ENCODE measurements at places on chromosomes 6 and 20.

- DNase-seq: peak; percentile 29
These were observed 64.5 kb downstream of the FAM120B start for GRCh38 chr6:170371080-170371479.

DNA sequence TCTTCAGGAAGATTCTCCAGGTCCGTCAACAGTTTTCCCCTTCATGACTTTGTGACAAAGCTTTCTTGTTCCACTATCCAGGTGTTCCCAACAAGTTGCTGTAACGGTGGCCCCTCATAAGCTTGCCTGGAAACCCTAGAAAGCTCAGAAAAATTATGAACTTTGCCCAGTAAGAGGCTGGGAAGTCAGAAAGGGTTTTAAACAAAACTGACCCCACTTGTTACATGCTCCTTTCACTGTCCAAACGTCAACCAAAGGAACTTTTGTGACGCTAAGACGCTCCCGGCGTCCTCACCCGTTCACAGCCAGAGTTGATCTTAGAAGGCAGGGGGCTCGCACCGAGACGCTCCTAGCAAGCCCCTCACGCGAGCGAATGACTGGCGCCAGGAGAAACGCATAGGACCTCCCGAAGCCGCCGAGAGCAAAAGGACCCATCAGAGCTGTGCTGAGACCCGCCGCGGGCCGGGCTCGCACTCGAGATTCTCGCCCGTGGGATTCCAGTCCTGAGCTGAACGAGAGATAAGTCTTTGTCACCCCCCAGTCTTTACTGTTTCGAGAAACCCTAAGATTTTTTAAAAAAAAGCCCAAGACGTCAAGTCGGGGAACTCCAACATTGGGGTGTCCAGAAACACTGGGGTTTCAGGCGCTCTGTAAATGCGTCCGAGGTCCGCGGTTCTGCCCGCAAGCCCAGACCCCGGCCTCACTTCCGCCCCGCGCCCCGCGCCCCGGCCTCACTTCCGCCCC is 544 bp upstream of the ACAT2 start:
- peak; percentile 41 for DNase-seq

- DNase-seq: no peak
These were observed 41.8 kb upstream of the DST start for GRCh38 chr6:56684342-56685101.

DNA sequence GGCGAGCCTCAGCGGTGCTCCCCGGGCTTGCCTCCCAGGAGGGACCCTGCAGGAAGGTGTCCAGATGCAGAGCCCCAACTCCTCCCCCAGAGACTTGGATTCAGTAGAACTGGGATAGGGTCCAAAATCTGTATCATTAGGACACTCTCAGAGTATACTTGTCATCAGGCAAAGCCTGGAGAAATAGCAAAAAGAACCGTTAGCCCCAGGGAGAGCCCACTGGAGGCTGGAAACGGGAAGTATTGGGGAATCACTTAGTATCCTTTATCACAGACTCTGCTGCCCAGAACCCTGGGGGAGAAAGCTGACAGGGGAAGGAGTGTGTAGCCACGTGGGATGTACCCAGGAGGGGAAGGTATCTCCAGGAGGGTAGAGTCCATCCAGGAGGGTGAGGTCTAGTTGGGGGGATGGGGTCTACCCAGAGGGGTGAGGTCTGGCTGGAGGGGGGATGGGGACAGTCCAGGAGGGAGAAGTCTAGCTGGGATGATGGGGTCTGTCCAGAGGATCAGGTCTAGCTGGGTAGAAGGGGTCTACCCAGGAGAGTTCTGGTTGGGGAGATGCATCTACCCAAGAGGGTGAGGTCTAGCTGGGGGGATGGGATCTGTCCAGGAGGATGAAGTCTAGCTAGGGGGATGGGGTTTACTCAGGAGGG is 107.2 kb downstream of the LY86 start:
- no peak for DNase-seq

DNA sequence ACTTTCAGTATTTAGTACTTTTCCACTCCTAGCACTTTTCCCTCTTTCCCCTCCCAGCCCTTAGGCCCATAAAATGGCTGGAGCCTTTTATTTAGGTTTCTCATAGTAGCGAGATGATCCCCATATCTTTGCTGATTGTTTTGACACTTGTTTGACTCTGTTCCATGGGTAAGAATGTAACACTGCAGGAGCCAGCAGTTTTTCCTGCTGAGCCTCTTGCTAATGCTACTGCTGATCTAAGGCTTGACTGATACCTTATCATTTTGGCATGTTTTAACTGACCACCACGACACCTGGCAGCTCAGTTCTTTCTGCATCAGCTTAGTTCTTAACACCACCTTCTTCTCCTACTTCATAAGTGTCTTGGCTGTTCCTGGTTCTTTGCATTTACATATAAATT is 29.6 kb downstream of the ZKSCAN8 start:
- no peak for DNase-seq

DNA sequence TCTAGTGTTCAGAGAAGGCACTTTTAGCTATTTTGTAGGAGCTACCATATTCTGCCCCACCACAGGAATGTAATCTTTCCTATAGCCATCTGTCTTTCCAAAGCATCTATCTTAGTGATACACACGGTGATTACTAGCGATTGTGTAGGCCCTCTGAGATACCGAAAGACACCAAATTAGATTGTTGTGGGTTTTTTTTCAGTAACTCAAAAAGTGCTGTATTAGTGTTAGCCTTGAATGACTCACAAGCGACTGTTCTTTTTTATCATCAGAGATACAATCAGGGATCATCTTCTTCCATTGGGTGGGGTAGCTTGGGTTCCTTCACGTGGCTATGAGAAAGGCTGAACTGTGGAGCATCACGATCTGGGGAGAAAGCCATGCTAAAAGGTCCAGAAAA is 160.2 kb downstream of the MTFR2 start:
- peak; percentile 61 for DNase-seq

DNA sequence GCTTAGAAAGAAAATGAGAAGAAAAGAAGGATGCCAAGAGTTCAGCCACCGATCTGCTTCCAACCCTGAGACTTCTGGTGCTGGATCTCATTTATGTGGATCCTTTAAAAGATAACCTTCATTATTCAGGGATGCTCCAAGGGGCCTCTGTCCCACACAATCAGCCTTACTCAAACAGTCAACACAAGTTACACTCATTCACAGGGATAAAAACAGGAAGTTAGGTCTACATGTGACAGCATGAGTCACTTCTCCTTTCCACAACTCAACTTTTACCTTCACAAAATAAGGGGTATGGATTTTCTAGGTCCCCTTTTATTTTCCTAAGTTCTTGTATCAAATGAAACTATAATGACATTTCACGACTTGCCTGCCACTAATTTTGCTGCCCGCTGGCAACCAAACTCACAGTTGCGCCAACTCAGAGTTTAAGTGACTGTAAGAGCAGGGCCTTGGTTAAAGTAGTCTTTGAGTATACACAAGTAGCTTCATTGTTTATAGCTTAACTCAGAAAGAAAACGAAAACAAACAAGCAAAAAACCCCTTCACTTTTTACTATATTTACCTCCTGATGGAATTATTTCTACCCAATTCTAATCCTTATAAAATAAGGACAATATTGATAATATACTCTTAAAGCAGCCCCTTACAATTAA is 278.8 kb upstream of the RUNX2 start:
- peak; percentile 54 for DNase-seq

GRCh38 chr6:118530942-118531341 is 17.2 kb upstream of the PLN start:
- no peak for DNase-seq

GRCh38 chr6:74578339-74578738 is 627.5 kb downstream of the COL12A1 start:
- peak; percentile 82 for DNase-seq

GRCh38 chr6:89346433-89346832 is 6.1 kb downstream of the UBE2J1 start:
- DNase-seq: peak; percentile 25

- DNase-seq: peak; percentile 75
These were observed 1.6 kb downstream of the ZMYND8 start for GRCh38 chr20:47354714-47355488.

GRCh38 chr20:35385733-35386132 is 26.0 kb downstream of the UQCC1 start:
- DNase-seq: peak; percentile 44

GRCh38 chr6:44304282-44305199 is 8.6 kb downstream of the AARS2 start:
- peak; percentile 55 for DNase-seq

DNA sequence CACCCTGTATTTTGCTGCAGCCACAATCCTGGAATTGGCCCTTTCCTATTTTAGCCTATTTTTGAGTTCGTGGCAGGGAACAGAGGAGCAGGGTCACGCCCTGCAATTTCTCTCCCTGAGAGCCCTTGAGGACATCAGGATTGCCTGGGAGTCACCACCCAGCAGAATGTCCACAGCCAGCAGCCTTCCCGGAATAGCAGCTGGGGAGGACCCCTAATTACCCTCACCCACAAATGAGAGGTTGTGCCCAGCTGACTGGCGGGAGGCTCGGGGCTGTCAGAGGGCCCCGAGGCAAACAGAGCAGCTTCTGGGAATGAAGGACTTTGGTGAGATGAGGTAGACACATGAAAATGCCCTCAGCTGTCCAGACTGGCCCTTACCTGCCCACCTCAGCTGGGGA is 165.1 kb downstream of the PREX1 start:
- DNase-seq: no peak

- DNase-seq: no peak
These were observed 30.2 kb downstream of the DLL1 start for GRCh38 chr6:170260686-170261085.

DNA sequence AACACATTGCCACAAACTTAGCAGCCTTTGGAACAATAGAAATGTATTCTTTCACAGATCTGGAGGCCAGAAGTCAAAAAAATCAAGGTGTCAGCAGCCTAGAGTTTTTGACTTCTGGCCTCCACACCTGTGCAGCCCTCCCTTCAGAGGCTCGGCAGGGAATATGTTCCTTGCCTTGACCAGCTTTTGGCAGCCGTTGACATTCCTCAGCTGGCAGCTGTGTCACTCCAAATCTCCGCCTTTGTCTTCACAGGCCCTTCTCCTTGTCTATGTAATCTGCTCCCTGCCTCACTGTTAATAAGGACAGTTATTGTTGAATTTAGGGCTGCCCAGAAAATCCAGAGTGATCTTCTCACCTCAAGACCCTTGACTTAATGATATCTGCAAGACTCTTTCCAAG is 17.2 kb upstream of the AHI1 start:
- no peak for DNase-seq

DNA sequence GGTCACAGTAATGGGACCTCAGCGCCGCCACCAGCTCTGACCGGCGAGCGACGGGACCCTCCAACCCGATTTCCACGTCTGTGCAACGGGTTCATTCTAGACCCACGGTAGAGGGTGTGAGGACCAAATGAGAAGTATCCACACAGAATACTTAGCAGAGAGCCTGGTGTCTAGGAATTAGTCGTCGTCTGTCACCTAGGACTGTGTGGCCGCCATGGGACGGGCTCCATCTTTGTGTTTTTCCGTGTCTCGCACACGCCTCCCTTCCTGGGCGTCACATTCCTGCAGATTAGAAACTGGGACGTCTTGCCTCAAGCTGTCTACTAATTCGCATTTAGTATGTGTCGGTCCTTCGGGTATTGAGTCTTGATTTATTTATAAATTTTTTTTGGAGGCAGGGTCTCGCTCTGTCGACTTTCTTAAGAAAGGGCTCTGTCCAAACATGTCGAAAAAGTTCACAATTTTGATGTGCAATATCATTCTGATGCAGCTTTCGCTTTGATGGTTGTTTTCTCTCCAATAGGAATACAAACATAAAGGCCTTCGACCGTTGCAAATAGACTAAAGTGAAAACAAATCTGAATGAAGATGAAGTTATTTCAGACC is 563 bp downstream of the MGME1 start:
- DNase-seq: no peak

DNA sequence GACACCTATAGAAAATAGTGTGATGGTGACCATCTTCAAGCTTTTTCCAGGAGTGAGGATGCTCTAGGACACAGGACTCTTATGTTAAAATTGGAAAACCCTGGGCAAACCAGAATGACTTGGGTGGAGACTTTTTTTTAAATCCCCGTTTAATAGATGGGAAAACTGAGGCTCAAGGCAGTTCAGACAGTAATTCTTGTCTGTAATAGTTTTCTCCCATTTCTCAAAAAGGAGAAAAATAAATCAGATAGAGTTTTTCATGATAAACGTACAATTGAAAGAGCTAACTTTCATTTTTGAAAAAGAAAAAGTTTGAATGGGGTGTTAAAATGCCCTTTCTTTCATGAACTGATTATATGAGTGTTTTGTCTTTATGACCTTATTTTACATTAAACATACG is 6.8 kb downstream of the BCAS1 start:
- DNase-seq: no peak

GRCh38 chr6:4253604-4254231 is 118.3 kb upstream of the ECI2 start:
- DNase-seq: peak; percentile 80

DNA sequence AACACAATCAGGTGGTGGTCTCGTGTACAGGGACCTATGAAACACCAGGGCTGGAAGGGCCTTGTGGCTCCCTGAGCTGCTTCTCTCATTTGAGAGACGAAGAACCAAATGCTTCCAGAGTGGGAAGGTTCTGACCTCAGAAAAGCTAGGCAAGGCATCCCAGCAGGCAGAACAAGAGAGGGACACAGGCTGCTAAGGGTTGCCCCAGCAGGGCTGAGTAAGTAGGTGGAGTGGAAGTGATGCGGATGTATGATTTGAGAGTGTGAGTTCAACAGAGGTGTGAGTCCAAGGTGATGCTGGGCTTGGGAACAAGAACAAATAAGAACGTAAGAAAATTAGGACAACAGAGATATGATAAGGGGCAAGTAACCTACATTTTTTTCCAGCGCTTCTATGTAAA is 147.8 kb downstream of the BACH2 start:
- no peak for DNase-seq

DNA sequence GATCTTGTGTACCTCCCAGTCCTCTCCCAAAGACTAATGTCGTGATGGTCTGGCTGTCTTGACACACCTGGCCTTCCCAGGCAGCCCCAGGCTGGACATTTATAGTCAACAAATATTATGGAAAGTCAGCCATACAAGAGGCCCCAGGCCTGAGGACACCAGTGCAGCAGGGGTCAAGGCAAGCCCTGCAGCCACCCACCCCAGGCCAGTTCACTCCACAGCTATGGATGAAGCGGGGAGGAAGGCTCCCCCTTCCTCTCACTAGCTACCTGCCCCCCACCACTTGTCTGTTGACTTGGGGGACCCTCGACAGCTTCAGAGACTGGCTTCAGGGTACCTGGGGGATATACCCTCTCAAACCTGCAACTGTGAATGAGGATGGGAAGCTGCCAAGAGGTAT is 132.1 kb downstream of the MRPL14 start:
- no peak for DNase-seq

- peak; percentile 98 for DNase-seq
These were observed 26.8 kb downstream of the HLA-E start for GRCh38 chr6:30515944-30516753.

GRCh38 chr6:142872376-142872775 is 72.6 kb downstream of the HIVEP2 start:
- no peak for DNase-seq

- no peak for DNase-seq
These were observed 1.5 kb upstream of the SNRNP48 start for GRCh38 chr6:7588506-7588905.

GRCh38 chr6:42278131-42278853 is 60.6 kb upstream of the MRPS10 start:
- no peak for DNase-seq

All from iris pigment epithelial cell (primary cell).